ENCODE measurements at places on chromosomes 16 and 17.

- no peak for DNase-seq
Observed at GRCh38 chr17:47240806-47241205, 12.8 kb upstream of the ITGB3 start.

DNA sequence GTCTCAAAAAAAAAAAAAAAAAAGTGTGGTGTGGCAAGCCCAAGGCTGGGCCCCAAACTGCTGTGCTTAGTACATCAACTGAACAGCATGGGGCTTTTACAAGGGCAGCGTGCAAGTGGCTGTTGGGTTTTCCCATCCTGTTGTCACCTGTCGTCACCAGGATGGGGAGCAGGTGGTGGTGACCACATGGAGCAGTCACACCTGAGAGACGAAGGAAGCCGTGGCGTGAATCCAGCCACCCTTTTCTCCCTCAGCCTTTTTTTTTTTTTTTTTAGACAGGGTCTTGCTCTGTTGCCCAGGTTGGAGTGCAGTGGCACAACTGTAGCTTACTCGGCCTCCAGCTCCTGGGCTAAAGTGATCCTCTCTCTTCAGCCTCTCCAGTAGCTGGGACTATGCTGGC lies 4.1 kb upstream of the MRPL58 start:
- DNase-seq = peak; percentile 63

DNA sequence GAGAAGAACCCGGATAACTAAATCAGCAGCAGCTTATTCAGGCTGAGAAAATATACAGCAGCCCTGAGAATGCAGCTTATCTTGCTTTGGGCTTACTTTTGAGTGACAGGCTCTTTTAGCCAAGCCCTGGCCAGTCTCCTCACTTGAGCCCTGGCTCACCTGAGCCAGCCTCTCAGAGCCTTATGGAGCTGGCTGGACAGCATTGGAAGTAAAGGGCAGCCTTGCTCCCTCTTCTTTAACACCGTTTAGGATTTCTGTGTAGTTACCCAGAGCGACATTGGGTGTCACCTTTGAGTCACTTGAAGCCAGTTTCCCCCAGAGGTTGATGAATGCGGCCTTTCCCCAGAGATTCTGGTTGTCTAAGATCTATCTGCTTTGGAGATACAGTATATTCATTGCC lies 7.7 kb upstream of the NPIPB2 start:
- DNase-seq = peak; percentile 23

DNA sequence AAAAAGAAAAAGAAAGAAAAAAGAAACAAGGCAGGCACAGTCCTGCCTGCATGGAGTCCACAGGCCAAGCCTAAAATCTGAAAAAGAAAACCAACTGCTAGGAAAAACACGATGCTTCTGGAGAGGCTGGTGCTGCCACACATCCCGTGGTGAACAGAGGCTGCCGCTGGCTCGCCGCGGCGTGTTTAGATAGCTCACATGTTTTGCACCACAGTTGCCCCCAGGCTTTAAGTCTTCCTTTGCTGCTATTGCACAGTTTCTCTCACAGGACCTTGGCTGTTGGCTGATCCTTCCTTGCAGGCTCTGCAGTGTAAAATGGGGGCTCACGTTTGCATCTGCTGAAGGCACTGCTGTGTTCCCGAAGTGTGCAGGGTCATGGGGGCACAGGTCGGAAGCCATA lies 8.6 kb downstream of the SLC6A4 start:
- no peak for DNase-seq
